Sigmoid colon (tissue), 7 donors: ENCODE measurements at places on chromosomes 13 and 19. TPM values are rescaled to one million over a fixed set of nuclear protein-coding genes. Genes with fewer than 3 reads are reported as not detected.

Gene GPC5
- 1.5 TPM for total RNA-seq

Gene TUBB4A
- 2.4 TPM for total RNA-seq

Gene DHRS12
- total RNA-seq = 13.9 TPM

Gene APOE
- 83.1 TPM for total RNA-seq

DNA sequence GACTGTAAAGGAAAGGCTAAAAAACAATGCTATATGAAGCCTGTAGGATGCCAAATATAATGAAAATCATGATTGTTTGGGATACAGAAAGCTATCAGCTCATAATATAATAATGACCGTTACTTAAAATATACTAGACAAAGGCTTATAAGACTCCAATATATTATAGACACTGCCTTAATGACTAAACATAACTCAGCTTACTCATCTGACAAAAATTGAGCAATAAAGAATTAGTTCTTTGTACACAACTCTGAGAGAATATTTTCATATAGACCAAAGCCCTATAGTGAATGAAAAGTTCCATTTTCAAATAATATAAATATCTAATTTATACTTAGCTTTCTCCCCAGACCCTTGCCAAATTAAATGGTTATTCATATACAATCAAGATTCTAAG is 283.3 kb downstream of the DIAPH3 start:
- no peak overlapping the region for H3K4me3 ChIP-seq
- no peak overlapping the region for H3K27ac ChIP-seq
- H3K36me3 ChIP-seq = no peaks in the 10 kb centered on the region
- no peaks in the 10 kb centered on the region for H3K4me1 ChIP-seq
- no peak for DNase-seq

- H3K36me3 ChIP-seq = no peaks in the 10 kb centered on the region
- DNase-seq = no peak
- no peak overlapping the region for H3K27ac ChIP-seq
- no peak overlapping the region for H3K4me3 ChIP-seq
These were observed 523.4 kb downstream of the FGF9 start for GRCh38 chr13:22194106-22194805.

DNA sequence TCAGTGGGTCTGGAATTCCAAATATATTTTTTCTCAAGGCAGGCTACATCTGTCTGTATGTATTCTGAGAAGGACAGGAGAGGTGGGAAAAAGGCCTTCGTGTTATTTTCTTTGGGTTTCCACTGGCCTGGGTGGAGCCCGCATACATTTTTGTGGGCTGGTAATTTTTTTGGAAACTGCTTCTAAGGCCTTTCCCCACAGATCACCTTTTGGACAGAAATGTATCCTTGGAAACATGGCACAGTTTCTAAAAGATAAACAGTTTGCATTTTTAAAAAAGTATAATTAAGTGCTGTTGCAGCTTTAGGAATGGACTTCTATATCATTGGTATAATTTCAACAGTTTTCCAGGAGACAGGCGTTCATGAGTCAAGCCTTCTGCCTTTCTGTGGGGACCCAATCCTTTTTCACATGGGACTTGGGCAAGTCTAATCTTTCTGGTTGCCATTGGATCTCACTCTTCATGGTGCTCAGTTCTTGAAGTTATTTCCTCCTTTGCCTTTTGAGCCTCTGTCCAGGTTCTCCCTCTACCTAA is 8.9 kb downstream of the RFX2 start:
- H3K4me1 ChIP-seq = no peaks in the 10 kb centered on the region
- peak overlapping the region; percentile 89 for H3K27ac ChIP-seq
- no peaks in the 10 kb centered on the region for H3K36me3 ChIP-seq
- H3K27me3 ChIP-seq = no peaks in the 10 kb centered on the region

GRCh38 chr13:67148161-67148571 is 82.0 kb downstream of the PCDH9 start:
- H3K36me3 ChIP-seq = no peaks in the 10 kb centered on the region
- peak overlapping the region; percentile 51 for H3K27ac ChIP-seq
- no peak overlapping the region for H3K4me3 ChIP-seq
- H3K27me3 ChIP-seq = no peaks in the 10 kb centered on the region
- DNase-seq = no peak
- H3K4me1 ChIP-seq = peaks cover 23% of the 10 kb centered on the region

DNA sequence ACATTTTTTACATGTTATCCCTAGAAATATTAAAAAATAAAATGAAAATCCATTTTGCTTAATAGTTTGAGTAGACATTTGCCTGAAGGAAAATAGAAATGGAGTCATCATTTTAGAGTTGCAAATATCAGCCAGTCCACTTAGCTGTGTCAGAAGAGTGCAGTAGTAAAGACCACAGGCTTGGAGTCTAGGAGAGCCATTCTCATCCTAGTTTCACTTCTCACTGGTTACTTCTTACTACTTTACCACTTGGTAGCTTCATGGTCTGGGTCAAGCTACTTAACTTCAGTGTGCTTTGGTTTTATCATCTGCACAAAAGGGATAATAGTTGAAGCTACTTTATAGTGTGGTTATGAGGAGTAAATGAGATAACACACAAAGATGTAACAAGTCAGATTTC is 286.5 kb upstream of the NBEA start:
- H3K36me3 ChIP-seq = no peaks in the 10 kb centered on the region
- no peak overlapping the region for H3K4me3 ChIP-seq
- no peaks in the 10 kb centered on the region for H3K27me3 ChIP-seq
- H3K4me1 ChIP-seq = peaks cover 3% of the 10 kb centered on the region
- H3K27ac ChIP-seq = no peak overlapping the region
- no peak for DNase-seq

DNA sequence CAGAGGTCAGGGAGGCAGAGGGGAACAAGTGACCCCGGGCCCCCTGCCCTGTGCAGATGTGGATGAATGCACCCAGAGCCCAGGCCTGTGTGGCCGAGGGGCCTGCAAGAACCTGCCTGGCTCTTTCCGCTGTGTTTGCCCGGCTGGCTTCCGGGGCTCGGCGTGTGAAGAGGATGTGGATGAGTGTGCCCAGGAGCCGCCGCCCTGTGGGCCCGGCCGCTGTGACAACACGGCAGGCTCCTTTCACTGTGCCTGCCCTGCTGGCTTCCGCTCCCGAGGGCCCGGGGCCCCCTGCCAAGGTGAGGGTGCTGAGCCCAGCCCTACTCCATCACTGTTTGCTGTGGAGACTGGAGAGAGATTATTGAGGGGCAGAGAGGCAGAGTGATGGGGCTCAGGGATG is 9.9 kb downstream of the LTBP4 start:
- H3K4me1 ChIP-seq = peaks cover 23% of the 10 kb centered on the region
- no peaks in the 10 kb centered on the region for H3K36me3 ChIP-seq
- H3K27me3 ChIP-seq = peaks cover 32% of the 10 kb centered on the region
- H3K4me3 ChIP-seq = no peak overlapping the region
- no peak for DNase-seq
- no peak overlapping the region for H3K27ac ChIP-seq

GRCh38 chr19:11942843-11943108 is 17.9 kb downstream of the ZNF700 start:
- no peak overlapping the region for H3K4me3 ChIP-seq
- H3K36me3 ChIP-seq = peaks cover 59% of the 10 kb centered on the region
- no peak overlapping the region for H3K27ac ChIP-seq
- DNase-seq = no peak
- no peaks in the 10 kb centered on the region for H3K27me3 ChIP-seq

DNA sequence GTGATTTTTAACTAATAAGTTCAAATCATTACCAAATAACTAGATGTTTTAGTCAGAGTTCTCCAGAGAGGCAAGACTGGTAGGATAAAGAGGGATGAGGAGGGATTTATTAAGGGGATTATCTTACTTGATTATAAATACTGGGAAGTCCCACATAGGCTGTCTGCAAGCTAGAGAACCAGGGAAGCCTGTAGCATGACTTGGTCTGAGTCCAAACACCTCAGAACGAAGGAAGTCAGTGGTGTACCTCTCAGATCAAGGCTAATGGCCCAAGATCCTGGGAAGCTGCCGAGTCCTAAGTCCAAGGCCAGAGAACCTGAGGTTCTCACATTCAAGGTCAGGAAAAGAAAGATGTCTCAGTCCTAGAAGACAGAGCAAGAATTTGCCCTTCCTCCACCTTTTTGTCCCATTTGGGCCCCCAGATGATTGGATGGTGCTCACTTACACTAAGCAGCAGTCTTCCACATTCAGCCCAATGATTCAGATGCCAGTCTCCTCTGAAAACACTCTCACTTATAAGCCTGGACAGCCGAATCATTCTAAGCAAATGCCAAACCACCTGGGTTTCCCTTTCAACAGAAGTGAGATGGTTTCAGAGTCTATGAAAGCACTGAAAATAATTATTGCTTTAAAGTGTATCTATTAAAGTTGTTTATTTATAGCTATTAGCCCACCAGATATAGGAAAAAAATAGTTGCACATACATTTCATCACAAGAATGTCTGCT is 1599.2 kb downstream of the OLFM4 start:
- no peak for DNase-seq
- H3K4me3 ChIP-seq = no peak overlapping the region
- no peak overlapping the region for H3K27ac ChIP-seq
- H3K36me3 ChIP-seq = no peaks in the 10 kb centered on the region

DNA sequence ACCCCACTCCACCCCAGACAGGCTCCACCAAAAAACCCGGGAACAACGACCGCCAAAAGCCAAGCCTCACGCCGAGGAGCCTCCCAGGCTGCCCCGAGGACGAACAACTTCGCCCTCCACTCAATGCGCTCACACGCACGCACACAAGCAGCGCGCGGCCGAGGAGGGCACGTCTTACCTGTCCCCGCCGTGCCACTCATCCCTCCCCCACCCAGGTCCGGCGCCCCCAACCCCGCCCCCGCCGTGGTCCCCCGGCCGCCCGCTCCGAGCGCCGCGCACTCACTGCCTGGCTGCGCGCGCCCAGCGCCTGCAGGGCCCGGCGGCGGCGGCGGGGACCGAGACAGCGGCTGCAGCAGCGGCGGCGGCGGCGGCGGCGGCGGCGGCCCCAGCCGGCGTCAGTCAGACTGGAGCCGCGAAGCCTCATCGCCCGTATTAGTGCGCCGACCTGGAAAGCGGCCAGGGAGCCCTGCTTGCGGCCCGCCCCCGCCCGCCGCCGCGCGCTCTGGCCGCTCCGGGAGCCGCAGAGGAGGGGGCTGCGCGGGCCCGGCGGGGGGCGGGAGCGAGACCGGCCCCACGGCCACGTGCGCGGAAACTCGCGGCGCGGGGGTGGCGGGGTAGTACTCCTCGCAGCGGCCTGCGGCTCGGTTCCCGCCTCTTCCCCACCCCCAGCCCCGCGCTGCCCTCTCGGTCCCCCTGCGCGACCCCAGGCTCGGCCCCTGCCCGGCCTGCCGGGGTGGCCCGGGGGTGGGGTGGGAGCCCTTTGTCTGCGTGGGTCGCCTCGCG is at the start of gene SMAD9:
Gene SMAD9, minus strand, starts transcription at position 406 of the 783 bp plus-strand sequence. CDS start 40,549 bp downstream, outside the sequence.
- H3K36me3 ChIP-seq = no peaks in the 10 kb centered on the region
- peak; percentile 91 for DNase-seq
- H3K27me3 ChIP-seq = no peaks in the 10 kb centered on the region
- H3K4me1 ChIP-seq = peaks cover 34% of the 10 kb centered on the region
- peak within 1 kb of the TSS; percentile 51 for H3K4me3 ChIP-seq
- H3K27ac ChIP-seq = peak within 1 kb of the TSS; percentile 89
